ENCODE measurements at places on chromosomes 12 and 14.

GRCh38 chr12:60172266-60173211, 576.7 kb downstream of the SLC16A7 start:
- no peak for DNase-seq

DNA sequence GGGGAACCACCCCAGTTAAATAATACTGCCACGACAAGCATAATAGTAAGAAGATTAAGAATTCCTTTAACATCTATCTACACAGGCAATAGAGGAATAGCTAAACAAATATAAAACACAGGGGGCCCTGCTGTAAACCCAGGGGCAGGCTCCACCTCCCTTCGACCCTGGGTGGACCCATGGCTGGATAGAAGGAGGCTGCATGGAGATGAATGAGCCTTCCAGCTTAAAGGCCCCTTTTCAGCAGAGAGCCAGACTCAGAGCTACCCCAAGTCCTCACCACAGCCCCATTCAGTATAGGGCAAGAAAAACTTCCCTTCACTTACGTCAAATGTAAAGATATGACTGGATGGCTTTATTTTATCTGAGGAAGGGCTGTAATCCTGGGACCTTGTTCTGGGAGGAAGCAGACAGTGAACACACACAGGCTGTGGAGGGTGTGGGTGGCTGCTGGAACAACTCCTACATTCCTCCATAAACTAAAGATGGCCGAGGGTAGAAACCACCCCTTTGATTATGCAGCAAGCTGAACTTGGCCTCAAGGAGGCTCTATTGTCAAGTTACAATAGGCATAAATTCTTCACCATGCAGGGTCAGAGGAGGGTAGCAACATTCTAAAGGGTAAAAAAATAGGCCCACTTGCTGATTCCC, 30.4 kb downstream of the NUAK1 start:
- DNase-seq, result no peak

- DNase-seq, result no peak
Measured at GRCh38 chr12:65055859-65056258, 65.2 kb downstream of the WIF1 start.

- DNase-seq, result no peak
Measured at GRCh38 chr12:3523058-3523457, 32.1 kb downstream of the PRMT8 start.

DNA sequence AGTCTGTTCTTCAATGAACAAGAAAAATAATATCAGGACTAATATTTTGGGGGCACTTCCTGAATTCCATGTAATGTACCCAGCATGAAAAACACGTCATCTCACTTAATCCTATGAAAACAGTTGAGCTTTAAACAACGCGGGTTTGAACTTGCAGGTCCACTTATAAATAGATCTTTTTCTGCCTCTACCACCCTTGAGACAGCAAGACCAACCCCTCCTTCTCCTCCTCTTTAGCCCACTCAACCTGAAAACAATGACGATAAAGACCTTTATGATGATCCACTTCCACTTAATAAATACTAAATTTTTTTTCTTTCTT, 203.9 kb upstream of the KRR1 start:
- no peak for DNase-seq

DNA sequence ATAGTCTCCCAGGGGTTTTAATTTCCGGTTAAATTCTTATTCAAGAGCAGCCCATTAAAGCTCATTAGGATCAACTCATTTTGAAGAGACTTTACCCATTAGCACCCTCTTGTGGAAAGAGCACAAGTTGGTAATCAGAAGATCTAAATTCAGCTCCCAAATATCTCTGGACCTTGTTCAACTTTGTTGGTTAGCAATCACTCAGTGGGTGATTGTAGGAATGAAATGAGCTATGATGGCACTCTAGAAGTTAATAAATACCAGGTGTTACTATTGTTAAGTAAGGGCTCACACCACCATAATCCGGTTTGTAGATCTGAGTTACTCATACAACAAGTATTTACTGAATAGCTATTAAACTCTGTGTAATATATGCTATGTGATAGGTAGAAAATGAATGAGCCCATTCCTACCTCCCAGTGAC, 42.9 kb downstream of the TRIP11 start:
- no peak for DNase-seq

DNA sequence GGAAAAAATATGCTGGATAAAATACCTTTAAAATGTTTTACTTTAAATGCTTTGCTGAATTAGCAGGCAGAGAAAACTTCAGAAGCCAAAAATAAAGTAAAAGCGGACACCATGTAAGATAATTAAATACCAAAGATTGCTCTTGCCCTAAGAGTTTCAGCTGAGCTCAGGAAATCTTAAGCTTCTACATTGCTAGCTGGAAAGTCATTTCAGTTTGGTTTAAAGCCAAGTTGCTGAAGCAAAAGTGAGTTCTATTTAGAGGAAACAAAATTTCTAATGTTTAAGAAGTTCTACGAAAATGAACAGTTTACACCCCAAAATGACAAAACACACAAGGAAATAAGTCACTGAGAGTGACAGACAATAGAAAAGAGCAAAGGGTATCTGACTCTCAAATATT, 310.0 kb downstream of the ADAMTS20 start:
- no peak for DNase-seq

- DNase-seq, result no peak
Measured at GRCh38 chr12:57342207-57342691, 88.6 kb downstream of the R3HDM2 start.

DNA sequence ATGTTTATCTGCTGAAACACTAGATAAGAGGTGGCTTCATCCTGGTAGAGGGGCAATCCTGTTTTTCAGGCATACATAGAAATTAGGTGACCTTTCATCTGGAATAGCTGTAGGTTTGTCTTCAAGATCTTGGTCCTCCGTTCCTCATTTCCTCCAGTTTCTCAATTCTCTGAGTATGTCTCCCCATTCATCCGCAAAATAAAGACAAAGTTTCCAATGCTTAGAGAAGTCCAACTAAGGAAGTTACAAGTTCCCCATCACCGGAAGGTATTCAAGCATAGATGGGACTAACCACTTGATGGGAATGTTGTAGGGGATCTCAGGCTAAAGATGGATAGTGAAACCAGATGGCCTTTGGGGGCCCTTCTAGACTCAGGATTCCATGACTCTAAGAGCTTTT, 34.3 kb downstream of the ERG28 start:
- no peak for DNase-seq

DNA sequence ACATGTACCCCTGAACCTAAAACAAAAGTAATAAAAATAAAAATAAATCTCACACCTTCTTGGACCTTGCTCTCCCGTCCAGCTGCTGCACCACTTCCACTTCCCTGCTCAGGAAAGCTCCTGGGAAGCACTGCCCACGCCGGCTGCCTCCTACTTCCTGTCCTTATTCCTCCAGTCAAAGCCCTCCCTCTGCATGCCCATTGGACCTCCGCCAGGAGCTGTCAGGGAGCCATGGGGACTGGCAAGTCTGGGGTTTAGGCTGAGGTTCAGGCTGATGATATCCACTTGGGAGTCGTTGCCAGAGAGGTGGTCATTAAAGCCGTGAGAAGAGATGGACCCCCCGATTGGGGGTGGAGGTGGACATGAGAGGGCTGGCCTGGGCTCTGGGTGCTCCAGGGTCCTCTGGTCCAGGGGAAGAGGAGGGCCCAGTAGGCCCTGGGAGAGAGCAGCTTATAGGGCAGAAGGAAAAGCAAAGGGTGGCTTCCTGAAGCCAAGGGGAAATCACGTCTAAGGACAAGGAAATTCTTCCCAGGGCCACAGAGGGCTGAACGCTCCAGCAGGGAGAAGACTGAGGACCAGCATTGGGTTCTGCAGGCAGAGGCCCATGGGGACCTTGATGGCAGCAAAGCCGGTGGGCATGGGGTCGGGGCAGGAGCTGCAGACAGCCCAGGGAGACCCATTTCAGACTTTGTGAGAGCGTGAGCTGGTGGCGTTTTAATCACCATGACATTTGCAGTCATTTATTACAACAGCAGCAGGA, 78.7 kb downstream of the FZD10 start:
- no peak for DNase-seq

DNA sequence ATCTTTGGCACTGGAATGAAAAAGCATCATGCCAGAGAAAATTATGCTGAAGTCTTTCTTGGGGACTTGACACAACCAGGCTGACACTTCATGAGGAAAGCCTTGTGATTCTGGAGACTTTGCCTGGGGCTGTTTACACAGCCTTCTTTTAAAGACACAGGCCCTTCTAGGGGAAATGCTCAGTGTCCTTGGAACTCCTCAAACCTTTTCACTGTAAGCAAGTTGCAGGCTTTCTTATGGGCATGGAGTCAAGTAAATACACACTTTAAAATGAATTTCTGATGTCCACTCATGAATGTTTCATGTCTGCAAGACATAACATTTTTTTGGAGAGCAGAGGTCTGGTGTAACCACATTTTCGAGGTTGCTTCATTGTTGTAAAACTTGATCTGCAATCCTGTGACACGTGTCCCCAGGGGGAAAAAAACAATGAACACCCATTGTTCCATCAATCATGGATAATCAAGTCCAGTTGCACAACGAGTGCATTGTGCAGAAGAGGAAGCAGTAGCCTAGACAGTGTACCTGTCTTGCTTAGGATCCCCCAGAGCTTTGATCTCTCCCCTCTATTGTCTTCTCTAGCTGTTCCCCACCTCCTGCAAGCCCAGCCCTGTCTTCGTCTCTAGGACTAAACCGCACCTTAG, 155.1 kb upstream of the PRICKLE1 start:
- no peak for DNase-seq

- DNase-seq, result no peak
Measured at GRCh38 chr14:64942531-64943111, at the start of gene GPX2. TSS of gene GPX2 (minus strand) at chr14:64942745. CDS start at chr14:64942726, 19 bp downstream.

- no peak for DNase-seq
Measured at GRCh38 chr12:12523229-12523628, 39.4 kb downstream of the DUSP16 start.

DNA sequence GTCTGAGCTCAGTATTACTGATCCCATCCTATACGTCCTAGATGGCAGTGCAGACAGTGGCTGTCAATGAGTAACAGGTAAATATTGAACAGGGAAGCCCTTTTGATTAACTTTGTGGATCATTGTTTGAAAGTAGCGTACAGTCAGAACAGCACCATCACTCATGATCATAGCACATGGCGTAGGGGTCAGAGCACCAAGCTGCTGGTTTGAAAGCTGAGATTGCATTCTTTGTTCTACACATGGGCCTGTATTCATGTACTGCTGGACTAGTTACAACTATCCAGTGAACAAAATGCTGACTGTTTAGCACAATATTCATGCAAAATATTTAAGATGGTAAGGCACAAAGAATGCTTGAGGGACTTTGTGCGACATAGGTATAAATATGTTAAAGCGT, 131.8 kb downstream of the NPAS3 start:
- DNase-seq, result no peak

DNA sequence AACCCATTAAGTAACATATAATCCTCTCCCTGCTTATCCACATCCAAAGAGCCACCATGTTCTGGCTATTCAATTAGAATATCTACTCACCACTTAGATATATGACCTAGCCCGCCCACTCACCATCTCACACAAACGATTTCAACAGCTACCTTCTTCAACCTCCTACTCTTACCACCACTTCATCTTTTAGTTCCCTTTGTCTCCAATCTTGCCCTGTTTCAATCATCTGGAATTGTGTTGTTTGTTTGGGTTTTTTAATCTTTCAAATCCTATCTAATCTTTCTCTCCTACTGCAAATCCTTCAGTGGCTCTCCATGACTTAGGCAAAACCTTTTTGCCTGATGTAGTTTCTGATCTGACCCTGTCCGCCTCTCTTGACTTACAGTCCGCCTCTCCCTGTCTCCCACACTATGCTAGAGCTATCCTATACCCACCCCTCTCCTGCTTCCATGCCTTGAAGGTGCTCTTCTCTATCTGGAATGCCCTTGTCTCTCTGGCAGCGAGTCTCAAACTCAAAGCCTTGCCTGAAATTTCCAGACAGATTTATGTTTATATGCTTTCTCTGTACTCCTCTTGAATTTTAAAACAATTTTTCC, 161.0 kb upstream of the CRY1 start:
- no peak for DNase-seq

DNA sequence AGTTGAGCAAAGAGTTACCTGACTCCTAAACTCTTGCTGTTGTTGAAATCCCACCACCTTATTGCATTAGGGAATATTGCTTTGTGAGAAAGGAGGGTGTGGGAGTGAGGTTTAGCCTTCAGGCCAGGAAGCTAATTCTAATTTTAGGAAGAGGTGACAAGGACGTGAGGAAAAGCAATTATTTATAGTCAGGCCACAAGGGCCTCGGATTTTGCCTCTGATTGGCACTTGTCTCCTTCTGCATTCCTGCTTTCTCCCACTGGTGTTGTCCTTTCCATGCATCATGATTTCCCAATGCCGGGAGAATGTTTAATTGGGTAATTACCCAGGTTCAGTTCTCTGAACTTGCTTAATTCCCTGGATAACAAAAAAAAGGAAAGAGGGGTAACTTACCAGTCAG, 37.9 kb upstream of the SLC38A2 start:
- DNase-seq, result no peak

DNA sequence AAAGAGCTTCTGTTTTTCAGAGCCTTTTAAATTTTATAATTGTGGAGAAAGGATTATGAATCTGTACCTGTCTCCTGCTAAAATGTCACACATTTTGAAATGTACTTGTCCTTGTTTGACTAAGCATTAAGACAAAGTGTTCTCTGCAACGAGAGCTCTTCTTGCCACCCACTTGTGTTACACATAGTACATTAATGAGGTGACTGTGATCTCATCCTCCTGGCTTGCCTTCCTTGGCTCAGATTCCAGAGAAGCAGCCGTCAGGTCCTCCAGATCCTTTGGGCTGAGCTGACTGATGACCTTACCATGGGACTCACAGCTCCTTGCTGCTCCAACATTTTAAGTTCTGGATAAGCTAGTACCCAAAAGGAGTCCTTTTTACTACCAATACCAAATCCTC, 81.4 kb downstream of the BBS10 start:
- DNase-seq, result no peak

GRCh38 chr12:63150713-63151622, at the start of gene AVPR1A:
TSS of gene AVPR1A (minus strand) at chr12:63151201. CDS start at chr12:63150836, 365 bp downstream.
- no peak for DNase-seq

- DNase-seq, result no peak
Measured at GRCh38 chr14:78834766-78835451, 664.7 kb downstream of the NRXN3 start.

GRCh38 chr14:68518761-68519670, 273.9 kb downstream of the ZFP36L1 start:
- no peak for DNase-seq

DNA sequence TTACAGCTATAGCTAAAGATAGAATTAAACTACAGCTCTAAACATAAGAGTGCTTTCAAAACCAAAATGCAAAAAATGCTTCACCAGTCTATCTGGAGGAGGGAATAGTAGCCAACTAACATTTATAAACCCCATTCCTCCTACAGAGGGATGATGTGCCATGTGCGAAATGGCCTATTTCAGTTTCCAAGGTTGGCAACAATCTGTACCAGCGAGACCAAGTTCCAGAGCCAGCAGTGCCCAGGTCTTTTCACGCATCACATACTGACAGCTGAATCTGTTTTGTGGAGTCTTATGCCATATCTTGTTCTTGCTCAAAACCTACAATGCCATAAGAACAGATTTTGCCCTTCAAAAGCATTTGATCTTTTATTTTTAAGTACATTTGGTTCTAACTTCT, 24.5 kb downstream of the NELL2 start:
- no peak for DNase-seq

DNA sequence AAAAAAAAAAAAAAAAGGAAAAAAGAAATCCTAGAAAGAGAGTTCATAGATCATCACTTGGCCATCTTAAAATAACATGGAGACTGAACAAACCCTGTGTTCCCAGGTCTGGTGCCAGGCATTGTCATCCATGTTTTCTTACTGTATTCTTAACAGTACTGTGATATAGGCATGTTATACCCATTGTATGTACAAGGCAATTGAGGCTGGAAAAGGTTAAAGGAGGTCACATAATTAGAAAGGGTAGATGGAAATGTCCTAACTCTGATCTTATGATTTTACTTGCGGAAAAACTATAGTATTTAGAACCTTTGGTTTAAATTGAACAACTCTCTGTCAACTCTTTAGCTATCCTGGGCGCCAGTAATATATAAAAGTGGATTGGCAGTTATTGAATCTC, 478.2 kb upstream of the RGS6 start:
- DNase-seq, result no peak
